ENCODE measurements at places on chromosomes 5 and 9. TPM values are rescaled to one million over a fixed set of nuclear protein-coding genes. Genes with fewer than 3 reads are reported as not detected.

GRCh38 chr5:104998572-104998971 is 1436.0 kb upstream of the NUDT12 start:
- DNase-seq, result no peak
- H3K36me3 ChIP-seq, result no peaks in the 10 kb centered on the region
- no peak overlapping the region for H3K27ac ChIP-seq
- H3K27me3 ChIP-seq, result no peaks in the 10 kb centered on the region

Gene DTWD2
- 25.0 TPM for total RNA-seq

- peak within 1 kb of the TSS; percentile 88 for H3K27ac ChIP-seq
- H3K36me3 ChIP-seq, result peaks cover 3% of the 10 kb centered on the region
- H3K27me3 ChIP-seq, result no peaks in the 10 kb centered on the region
- H3K4me1 ChIP-seq, result peaks cover 22% of the 10 kb centered on the region
- peak within 1 kb of the TSS; percentile 62 for H3K4me3 ChIP-seq
- peak; percentile 42 for DNase-seq
These were observed at the start of gene PPP1R26 for GRCh38 chr9:135479469-135480052. Gene PPP1R26 (plus strand): TSS chr9:135479782. CDS start chr9:135484511, 4,729 bp downstream.

- no peaks in the 10 kb centered on the region for H3K36me3 ChIP-seq
- H3K27ac ChIP-seq, result no peak overlapping the region
- no peaks in the 10 kb centered on the region for H3K4me1 ChIP-seq
- no peak for DNase-seq
- H3K27me3 ChIP-seq, result no peaks in the 10 kb centered on the region
These were observed 13.1 kb downstream of the TSSK1B start for GRCh38 chr5:113421693-113422092.

Gene GRM6
- not detected for total RNA-seq

- H3K4me3 ChIP-seq, result no peak overlapping the region
- no peak for DNase-seq
- no peaks in the 10 kb centered on the region for H3K36me3 ChIP-seq
- H3K27me3 ChIP-seq, result no peaks in the 10 kb centered on the region
These were observed 18.0 kb downstream of the SUSD1 start for GRCh38 chr9:112157087-112157486.

DNA sequence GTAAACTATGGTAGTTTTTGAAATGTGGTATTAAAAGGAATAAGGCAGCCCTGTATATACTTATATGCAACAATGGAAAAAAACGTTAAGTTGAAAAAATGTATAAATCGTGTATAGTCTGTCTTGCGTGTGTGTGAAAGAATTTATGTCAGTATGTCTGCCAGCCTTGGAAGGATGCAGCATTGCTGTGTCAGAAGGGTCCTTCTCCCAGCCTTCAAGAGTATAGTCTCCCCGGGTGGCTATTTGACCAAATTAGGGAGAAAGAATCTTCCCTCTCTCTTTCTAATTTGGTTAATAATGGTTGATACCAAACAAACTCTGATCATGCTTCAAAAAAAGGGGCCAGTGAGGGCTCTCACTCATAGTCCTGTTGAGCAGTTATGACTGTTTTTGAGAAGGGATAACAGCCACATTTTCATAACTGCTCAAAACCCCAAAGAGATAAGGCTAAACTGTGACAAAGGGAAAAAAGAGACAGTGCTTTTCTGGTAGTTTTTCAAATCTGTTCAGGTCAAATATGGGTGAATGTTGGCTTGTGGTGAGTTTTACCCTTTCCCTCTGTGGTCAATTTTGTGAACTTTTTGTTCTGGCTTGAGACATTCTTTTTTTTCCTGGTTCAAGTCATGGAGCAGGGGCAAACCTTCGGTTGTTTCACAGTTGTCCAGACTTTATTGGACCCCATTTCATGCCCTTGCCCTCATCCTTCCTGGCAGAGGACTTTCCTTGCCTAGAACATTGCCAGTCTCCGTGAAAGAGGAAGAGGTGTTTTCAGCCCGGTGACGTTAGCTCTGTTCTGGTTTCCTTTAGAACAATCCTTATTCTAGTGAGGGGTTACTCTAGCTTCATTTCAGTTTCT is 21.0 kb downstream of the SNX30 start:
- H3K36me3 ChIP-seq, result no peaks in the 10 kb centered on the region
- H3K27me3 ChIP-seq, result no peaks in the 10 kb centered on the region
- peaks cover 8% of the 10 kb centered on the region for H3K4me1 ChIP-seq
- no peak overlapping the region for H3K27ac ChIP-seq

DNA sequence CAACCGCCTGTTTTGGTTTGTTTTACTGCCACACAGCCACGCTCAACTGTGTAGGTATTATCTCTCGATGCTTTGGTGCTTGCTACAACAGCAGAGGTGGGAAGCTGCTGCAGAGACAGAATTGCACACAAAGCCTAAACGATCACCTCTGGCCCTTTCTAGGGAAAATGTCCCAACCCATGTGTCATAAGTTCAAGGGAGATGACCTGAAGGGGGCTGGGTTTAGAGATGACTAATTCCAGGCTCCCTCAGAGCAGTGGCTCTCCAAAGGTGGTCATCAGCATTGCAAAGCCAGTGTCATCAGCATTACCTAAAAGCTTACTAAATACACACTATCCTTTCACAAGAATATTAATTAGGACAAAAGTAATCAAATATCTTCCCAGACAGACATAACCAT is 10.9 kb downstream of the ZNF622 start:
- no peaks in the 10 kb centered on the region for H3K27me3 ChIP-seq
- no peaks in the 10 kb centered on the region for H3K36me3 ChIP-seq
- H3K4me1 ChIP-seq, result peaks cover 19% of the 10 kb centered on the region
- H3K27ac ChIP-seq, result no peak overlapping the region

GRCh38 chr9:23215688-23216087 is 610.4 kb downstream of the ELAVL2 start:
- H3K27ac ChIP-seq, result no peak overlapping the region
- no peaks in the 10 kb centered on the region for H3K27me3 ChIP-seq
- no peaks in the 10 kb centered on the region for H3K36me3 ChIP-seq
- no peaks in the 10 kb centered on the region for H3K4me1 ChIP-seq
- H3K4me3 ChIP-seq, result no peak overlapping the region
- DNase-seq, result no peak

Gene ENTPD8
- 90.1 TPM for total RNA-seq

- no peaks in the 10 kb centered on the region for H3K36me3 ChIP-seq
- H3K27me3 ChIP-seq, result no peaks in the 10 kb centered on the region
- no peak for DNase-seq
These were observed 28.2 kb upstream of the CCNB1 start for GRCh38 chr5:69138766-69139165.

- H3K36me3 ChIP-seq, result no peaks in the 10 kb centered on the region
- H3K27me3 ChIP-seq, result no peaks in the 10 kb centered on the region
- DNase-seq, result no peak
- peaks cover 15% of the 10 kb centered on the region for H3K4me1 ChIP-seq
- no peak overlapping the region for H3K4me3 ChIP-seq
These were observed 2.8 kb upstream of the CDK7 start for GRCh38 chr5:69231851-69232250.

- peak; percentile 62 for DNase-seq
- no peaks in the 10 kb centered on the region for H3K27me3 ChIP-seq
- H3K4me1 ChIP-seq, result peaks cover 40% of the 10 kb centered on the region
- peak overlapping the region; percentile 87 for H3K27ac ChIP-seq
- no peaks in the 10 kb centered on the region for H3K36me3 ChIP-seq
These were observed 26.7 kb downstream of the ERGIC1 start for GRCh38 chr5:172860520-172861443.

DNA sequence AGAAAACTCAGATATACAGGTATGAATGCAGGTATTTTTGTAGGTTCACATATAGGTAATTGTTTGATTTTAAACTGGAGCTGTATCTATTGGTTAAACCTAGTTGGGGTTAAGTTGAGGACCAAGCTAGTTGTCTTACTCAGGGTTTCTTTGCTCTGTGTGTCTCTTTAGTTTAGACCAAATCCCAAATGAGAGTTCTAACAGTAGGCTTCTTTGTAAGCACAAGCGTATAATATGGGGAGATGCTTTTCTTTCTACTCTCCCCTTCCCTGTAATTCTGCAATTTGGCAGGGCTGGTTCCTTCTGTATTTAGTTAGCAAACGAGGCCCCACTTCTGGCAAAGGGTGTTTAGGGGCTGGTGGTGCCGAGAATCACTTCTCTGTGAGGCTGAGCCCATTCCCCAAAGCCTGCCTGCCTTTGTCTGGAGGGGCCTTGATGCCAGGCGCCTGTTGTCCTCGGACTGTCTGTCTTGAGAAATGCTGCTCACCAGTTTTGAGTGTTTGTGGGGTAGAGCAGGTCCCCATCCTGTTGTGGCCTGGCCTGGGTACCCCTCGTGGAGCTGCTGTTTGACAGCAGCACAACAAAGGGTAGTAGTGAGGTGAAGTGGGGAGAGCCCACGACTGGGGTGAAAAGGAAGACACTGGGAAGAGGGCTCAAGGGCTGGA is 259.3 kb downstream of the FANCC start:
- peaks cover 7% of the 10 kb centered on the region for H3K36me3 ChIP-seq
- no peak overlapping the region for H3K4me3 ChIP-seq

Gene HTR4
- total RNA-seq, result 19.1 TPM

Data from transverse colon (tissue), 4 donors.